Karpas-422 (cell line): ENCODE measurements at places on chromosomes 4 and X.

DNA sequence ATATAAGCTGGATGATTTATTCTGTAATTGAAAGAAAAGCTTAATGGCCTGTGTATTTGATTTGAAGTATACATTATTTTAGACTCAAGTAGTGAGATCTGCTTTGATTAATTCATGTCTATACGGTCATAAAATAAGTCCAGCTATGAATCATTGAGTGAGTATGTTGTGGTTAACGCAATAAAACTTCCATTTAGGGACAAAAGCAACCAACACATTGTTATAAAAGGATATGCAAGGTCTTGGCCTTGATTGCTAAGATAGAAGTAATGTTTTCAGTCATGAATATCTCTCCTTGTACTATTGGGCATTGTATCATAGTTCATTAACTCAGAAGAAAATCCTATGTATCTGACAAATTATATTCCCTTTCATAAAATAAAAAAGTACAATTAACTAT, 162.1 kb downstream of the EPHA5 start:
- H3K36me3 ChIP-seq, result no peaks in the 10 kb centered on the region
- H3K4me1 ChIP-seq, result no peaks in the 10 kb centered on the region
- no peak for DNase-seq
- H3K4me3 ChIP-seq, result no peak overlapping the region

- no peak overlapping the region for H3K4me3 ChIP-seq
- DNase-seq, result no peak
- no peak overlapping the region for H3K27ac ChIP-seq
- no peaks in the 10 kb centered on the region for H3K36me3 ChIP-seq
- H3K4me1 ChIP-seq, result no peaks in the 10 kb centered on the region
- H3K27me3 ChIP-seq, result no peaks in the 10 kb centered on the region
These were observed 12.1 kb downstream of the UVSSA start for GRCh38 chr4:1359144-1359501.

DNA sequence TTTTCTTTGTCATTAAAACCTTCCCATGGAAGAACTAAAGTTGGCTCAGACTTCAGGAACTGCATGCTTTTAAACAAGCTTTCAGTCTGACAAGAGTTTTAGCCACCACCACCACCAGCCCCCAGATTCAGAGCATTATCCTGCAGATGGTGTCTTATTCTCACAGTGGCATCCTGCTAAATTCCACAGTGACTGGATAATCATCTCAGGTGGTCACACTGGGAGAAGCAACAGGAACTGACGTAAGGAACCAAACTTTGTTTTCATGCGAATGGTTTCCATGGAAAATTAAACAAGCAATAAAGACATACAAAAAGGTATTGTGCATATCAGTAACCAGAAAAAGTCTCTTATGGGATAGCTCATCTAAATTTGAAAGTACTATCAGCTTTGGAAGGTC, 370.7 kb downstream of the FBXW7 start:
- H3K4me1 ChIP-seq, result no peaks in the 10 kb centered on the region
- H3K4me3 ChIP-seq, result no peak overlapping the region

DNA sequence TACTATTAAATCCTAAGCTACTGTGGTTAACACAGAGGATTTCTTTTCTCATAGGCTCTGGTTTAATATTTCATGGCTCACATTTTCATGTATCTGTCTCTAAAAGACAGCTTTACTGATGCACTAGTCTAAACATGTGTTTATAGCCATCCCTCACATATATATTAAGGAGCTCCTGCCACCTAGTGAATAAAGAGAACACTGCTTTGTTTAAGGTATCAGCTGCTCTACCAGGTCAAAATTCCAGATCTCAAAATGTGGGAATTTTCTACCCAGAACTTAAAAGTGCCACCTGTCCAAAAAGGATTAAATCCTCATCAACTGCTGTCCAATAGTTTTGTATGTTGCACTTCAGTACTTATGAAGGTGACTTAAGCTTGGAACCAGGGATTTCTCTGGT, 188.5 kb upstream of the TEX13C start:
- no peak overlapping the region for H3K4me3 ChIP-seq
- no peaks in the 10 kb centered on the region for H3K27me3 ChIP-seq
- no peaks in the 10 kb centered on the region for H3K4me1 ChIP-seq

DNA sequence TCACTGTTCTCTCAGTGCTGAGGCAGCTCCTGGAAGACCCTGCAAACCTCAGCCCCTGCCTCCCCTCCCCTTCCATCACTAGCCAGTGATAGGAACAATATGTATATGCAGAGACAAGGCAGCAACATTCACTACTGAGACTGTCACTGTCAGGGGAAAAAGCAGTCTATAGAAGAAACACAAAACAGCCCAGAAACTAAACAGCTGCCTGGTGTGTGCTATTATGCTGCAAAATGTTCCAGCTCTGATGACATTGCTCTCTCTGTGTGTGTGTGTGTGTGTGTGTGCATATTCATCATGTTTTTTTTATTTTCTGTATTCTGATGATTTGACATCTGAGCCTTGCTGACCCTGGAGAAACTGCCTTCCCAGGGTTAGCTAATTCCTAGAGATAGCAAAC, 147.2 kb downstream of the SPATA18 start:
- no peaks in the 10 kb centered on the region for H3K4me1 ChIP-seq
- H3K4me3 ChIP-seq, result no peak overlapping the region
- no peak overlapping the region for H3K27ac ChIP-seq
- DNase-seq, result no peak

DNA sequence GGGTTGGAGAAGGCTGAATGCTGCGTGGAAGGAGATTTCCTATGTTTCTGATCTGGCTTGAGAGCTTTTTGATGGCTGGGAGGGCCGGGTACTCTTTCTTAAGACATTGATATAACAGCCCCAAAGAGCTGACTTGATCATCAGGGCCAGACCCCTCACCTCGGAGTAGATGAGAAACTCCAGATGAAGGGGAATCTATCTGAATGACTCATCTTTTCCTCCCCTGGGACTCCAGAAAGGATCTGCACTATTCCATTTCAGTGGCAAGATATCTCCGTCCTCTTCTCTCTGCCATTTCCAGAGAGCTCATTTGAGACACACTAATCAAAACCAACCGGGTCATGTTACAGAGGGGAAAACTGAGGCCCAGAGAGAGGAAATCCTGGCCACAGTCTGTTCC, 92.9 kb upstream of the MSX1 start:
- H3K27me3 ChIP-seq, result no peaks in the 10 kb centered on the region
- DNase-seq, result no peak
- no peaks in the 10 kb centered on the region for H3K4me1 ChIP-seq
- H3K36me3 ChIP-seq, result no peaks in the 10 kb centered on the region

DNA sequence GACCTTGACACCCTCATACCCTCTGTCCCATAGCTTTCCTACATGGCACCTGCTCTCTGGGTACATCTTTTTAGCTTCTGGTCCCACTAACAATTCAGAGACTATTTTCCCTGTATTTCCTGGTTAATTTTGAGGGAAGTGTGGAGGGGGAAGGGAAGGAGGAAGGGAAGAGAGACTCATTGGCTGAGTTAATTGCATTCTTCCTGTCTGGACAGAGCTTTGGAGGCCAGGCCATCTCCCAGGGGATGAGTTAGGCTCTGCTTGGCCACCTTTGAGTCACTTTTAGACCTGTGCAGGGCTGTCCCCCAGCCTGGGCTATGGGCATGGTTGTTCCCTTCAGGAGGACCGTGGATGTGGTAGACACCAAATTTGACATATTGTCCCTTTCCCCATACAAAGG, 167.9 kb upstream of the PGRMC2 start:
- H3K27me3 ChIP-seq, result no peaks in the 10 kb centered on the region
- no peak overlapping the region for H3K4me3 ChIP-seq
- peaks cover 2% of the 10 kb centered on the region; the same call in 1 of the 2 replicates for H3K36me3 ChIP-seq
- H3K27ac ChIP-seq, result peak overlapping the region; percentile 98

GRCh38 chr4:54277691-54278090, 48.6 kb downstream of the PDGFRA start:
- no peak overlapping the region for H3K27ac ChIP-seq
- no peaks in the 10 kb centered on the region for H3K27me3 ChIP-seq
- no peaks in the 10 kb centered on the region for H3K4me1 ChIP-seq
- H3K36me3 ChIP-seq, result no peaks in the 10 kb centered on the region

DNA sequence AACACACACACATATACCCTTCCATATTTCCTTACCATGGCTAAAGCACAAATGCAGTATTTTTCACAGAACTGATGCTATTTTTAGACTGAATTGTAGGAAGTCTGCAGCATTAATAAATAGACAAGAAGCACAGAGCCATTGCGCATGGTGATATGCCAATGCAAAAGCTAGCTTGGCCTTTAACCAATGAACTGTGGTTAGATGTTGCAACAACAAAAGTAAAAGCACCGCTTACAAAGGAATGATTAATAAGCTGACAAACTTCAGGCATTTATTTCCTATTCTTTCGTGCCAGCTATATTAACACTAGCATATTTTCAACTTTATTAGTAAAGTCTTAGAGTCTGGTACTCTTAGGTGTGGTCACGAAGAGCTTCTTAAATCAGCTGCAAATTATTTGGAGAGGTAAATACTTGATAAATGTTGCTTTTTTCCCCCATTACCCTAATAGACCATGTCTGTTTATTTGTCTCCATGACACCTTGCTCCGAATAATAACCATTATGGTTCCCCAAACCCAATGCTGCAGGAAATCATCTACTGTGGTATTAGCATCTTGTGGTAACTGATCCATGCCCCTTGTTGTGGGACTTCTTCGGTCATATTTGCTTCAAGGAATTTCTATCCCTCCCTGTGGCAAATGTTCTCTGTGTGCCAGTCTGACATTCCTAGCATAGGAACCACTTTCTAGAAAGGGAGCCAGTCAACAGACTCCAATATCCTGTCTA, 306.1 kb upstream of the TAPT1 start:
- DNase-seq, result no peak
- no peaks in the 10 kb centered on the region for H3K4me1 ChIP-seq
